ENCODE measurements at places on chromosomes 11 and 22.

- DNase-seq, result no peak
These were observed 2.3 kb downstream of the EXT2 start for GRCh38 chr11:44097821-44098220.

DNA sequence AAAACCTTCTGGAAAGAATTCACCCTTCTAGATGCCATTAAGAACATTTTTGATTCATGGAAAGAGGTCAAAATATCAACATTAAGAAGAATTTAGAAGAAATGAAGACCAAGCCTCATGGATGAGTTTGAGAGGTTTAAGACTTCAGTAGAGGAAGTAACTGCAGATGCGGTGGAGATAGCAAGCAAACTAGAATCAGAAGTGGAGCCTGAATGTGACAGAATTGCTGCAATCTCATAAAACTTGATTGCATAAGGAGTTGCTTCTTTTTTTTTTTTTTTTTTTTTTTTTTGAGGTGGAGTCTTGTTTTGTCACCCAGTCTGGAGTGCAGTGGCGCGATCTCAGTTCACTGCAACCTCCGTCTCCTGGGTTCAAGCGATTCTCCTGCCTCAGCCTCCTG lies 51.6 kb downstream of the MS4A13 start:
- DNase-seq, result no peak

DNA sequence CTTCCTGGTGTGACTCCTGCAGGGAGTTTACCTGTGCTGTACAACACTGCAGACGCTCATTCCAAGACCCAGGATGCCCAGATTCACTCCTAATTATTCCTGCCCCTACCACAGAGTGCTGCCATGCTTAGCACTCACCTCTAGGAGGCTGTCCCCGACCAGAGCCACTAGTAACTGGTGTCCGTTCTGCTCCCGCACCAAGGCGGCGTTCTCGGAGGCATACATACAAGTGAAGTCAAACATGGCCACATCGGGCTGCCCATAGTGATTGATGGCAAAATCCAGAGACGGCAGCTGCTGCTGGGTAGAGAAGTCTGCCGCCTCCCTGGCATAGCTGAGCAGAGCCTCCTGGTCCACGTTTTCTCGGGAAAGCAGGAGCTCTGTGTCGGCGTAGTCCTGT lies 122.3 kb upstream of the BID start:
- DNase-seq, result no peak

DNA sequence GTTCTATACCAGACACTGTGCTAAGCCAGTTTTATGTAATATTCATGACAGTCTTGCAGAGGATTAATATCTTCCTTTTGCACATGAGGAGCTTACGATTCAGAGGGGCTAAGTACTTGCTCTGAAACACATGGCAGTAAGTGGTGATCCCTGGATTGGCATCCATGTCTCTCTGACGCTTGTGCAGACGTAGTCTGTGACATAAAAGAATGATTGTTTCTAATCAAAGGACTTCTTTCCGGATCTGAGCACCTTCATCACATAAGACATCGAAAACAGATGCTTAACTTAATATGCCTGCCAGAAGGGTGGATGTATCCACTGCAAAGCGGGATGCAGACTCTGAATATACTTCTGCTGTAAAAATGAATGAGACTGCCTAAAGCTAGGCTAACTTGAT lies 74.8 kb downstream of the ARHGAP42 start:
- no peak for DNase-seq

- DNase-seq, result no peak
These were observed 22.3 kb downstream of the CDKN1C start for GRCh38 chr11:2863276-2863618.

- no peak for DNase-seq
These were observed 18.7 kb downstream of the MUC5AC start for GRCh38 chr11:1176224-1177019.
